Right renal pelvis (tissue), 4 donors: ENCODE measurements at places on chromosomes 2 and 18.

DNA sequence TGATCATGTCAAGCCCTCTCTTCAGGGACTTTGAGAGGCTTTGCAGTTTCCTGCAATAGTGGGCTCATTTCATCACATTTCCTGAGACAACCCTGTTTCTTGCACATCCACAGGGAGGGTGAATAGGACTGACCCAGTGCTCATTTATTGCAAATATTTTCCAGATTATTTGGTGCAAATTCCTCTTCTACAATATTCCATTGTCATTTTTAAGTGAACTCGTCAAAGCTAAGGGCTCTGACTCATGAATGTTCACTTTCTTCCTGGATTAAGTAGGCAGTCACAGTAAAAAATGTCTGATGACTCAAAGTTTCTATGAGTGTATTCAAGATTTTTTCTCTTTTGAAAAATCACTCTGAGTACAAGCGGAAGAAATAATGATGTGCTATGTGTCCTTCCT, 225.5 kb upstream of the GALNT5 start:
- no peak for DNase-seq

DNA sequence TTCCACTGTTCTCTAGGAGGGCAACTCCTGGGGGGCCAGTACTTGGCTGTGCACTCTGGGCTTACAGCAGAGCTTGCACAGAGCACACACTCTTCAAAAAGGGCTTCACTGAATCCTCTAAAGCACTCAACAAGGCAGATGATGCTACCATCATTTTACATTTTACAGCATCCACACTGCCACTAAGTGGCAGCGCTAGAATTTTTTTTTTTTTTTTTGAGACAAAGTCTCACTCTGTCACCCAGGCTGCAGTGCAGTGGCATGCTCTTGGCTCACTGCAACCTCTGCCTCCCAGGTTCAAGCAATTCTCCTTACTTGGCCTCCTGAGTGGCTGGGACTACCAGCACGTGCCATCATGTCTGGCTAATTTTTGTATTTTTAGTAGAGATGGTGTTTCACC, 8.6 kb downstream of the AMMECR1L start:
- no peak for DNase-seq

GRCh38 chr2:161709428-161709827, 85.2 kb downstream of the SLC4A10 start:
- DNase-seq = no peak

DNA sequence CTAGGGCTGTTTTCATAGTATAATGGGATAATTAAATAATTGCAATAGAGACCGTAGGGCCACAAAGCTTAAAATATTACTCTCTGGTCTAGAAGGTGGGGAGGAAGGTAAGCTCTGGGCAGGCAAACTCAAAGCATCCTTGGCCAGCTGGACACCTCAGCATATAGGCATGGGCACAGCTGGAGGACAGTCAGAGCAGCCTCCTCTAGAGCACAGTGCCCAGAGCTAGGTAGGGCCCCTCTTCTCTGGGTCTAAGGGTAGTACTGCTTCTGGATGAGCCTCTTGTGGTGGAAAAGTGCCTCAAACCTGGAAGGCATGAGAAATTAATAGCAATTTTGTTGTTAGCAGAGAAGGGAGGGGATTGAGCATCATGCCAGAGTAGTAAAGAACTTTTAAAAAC, 291.3 kb upstream of the FBXO11 start:
- DNase-seq = no peak

DNA sequence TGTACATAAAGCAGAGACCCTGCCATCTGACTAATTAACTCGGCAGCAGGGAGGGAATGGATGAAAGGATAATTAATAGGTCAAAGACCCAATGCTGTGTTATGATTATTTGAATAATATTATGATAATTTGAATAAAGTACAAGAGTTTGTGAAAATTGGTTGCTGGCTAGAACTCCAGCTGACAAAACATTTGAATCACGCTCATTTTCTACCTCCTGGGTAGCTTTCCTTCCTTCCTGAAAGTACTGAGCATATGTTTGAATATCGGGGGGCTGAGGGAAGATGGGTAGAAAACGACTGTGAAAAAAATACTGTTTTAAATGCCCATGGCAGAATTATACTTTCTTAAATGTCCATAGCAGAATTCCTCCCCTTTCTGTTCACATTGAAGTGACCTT, 243.6 kb upstream of the RBMS1 start:
- DNase-seq = no peak

DNA sequence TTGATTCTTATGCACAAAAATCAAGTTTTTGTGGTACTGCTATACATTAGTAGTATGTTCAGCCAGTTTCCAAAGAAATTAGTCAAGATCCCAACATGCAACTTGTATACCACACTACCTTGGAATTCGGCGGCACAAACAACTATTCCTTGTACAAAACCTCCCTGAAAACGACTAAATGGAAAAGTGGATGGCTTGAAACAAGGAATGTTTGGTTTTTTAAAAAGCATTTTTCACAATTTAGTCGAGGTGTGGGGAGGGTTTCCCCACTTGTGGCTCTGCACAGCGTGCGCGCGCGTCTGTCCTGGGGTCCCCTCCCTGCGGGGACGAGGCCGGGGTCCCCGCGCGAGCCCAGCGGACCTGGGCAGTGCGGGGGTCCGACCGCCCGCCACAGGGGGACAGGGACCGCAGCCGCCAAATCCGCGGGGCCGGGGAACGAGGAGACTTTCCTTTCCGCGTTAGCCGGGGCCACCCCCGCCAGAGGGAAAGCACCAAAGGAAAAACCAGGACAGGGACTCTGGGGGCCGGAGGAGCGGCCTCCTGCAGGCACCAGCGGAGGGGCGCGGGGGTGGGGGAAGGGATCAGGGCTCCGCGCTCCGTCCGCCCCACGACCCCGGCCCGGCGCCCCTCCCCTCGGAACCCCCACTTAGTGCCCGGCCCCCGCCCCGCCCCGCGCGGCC, 534 bp upstream of the SOCS6 start:
- DNase-seq = no peak

- no peak for DNase-seq
Measured at GRCh38 chr2:28975671-28976070, 5.4 kb upstream of the TOGARAM2 start.

- no peak for DNase-seq
Measured at GRCh38 chr2:11481789-11482472, 16.0 kb upstream of the E2F6 start.

- DNase-seq = no peak
Measured at GRCh38 chr2:135952891-135953290, 32.5 kb downstream of the DARS1 start.

- no peak for DNase-seq
Measured at GRCh38 chr2:232744963-232745362, 31.4 kb downstream of the KCNJ13 start.

GRCh38 chr2:62994206-62994605, 56.4 kb upstream of the OTX1 start:
- DNase-seq = no peak

DNA sequence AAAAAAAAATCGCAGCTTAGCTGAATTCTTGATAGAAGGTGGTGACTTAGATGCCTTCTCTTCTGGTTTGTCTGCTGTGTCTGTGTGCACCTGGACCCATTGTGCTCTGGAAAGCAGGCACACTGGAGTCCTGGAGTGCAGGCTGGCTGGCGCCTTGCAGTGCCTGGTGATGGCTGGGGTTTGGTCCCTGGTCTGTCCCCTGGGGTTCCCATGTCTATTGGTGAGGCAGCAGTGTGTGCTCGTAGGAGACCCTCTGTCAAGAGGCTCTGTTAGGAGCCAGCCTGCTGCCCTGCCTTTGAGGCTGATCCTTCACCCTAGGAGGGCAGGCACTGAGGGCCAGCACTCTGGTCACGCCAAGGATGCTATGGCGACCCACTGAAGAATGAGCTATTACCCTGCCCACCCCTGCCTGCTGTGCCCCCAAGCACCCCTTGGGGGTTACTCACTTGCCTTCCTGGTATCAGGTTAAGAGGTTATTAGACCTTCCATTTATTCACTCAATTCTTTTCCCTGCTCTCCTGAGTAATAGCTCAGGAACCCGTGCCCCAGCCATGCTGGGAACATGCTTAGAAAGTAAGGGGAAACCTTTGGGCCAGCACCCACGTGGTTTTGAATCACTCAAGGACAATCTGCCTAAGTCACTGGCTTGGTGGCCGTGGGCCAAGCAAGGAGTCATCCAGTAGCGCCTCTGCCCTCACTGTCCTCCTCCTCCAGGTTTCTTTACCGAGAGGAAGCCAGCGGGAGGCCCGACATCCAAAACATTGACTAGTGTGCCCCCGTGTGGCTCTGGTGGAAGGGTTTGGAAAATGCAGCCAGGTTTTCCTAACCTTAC, 284.5 kb downstream of the PRKCE start:
- DNase-seq = peak; percentile 77

- DNase-seq = no peak
Measured at GRCh38 chr18:43757273-43757672, 480.0 kb upstream of the SYT4 start.

- DNase-seq = no peak
Measured at GRCh38 chr2:182587831-182588230, 128.2 kb upstream of the DNAJC10 start.

DNA sequence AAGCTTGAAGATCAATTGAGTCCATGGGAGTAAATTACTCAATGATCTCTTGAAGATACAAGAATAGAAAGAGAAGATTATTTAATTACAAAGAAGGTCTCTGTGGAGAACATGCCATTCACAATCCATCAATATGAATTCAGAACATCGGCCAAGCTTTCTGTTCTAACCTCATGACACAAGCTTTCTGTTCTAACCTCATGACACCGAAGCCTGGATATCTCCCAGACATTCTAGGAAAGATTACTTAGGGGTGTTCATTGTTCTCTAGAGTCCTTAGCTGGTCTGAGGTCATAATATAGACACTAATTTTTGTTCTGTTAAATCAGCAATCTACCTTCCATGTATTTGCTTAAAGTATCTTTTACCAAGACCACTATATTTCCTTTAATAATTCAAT, 95.5 kb downstream of the RDH14 start:
- no peak for DNase-seq

DNA sequence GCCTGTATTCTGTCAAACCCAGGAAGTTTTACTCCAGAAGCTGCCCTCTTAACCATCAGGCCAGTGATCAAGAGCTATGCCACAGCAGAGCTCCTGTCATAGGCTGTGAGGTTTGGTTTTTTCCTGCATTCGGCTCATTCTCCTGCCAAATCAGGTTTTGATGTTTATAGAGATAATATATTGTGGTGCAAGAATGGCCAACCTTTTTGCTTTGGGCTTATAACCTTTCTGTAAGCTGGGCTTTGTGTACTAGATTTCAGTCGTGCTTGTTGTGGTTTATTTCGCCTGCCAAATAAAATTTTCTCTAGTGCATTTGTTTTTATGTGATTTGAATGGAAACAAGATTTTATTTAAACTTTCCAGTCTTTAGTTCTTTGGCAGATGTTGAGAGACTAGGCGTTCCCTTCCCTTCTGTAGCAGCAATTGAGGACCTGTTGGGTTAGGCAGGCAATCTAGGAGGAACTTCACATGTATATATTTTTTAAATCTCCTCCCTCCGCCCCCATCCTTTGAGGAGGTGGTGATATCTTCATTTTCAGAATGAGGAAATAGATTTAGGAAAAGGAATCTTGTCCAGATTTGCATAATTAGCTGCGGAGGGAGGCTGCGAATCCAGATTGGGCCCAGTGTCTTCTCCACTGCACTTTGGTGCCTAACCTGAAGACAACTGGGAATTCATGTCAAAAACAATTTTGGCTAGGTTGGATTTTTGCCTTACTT, 2.6 kb downstream of the KDM3A start:
- DNase-seq = no peak

- DNase-seq = no peak
Measured at GRCh38 chr2:73746015-73746876, 9.1 kb upstream of the TPRKB start.

DNA sequence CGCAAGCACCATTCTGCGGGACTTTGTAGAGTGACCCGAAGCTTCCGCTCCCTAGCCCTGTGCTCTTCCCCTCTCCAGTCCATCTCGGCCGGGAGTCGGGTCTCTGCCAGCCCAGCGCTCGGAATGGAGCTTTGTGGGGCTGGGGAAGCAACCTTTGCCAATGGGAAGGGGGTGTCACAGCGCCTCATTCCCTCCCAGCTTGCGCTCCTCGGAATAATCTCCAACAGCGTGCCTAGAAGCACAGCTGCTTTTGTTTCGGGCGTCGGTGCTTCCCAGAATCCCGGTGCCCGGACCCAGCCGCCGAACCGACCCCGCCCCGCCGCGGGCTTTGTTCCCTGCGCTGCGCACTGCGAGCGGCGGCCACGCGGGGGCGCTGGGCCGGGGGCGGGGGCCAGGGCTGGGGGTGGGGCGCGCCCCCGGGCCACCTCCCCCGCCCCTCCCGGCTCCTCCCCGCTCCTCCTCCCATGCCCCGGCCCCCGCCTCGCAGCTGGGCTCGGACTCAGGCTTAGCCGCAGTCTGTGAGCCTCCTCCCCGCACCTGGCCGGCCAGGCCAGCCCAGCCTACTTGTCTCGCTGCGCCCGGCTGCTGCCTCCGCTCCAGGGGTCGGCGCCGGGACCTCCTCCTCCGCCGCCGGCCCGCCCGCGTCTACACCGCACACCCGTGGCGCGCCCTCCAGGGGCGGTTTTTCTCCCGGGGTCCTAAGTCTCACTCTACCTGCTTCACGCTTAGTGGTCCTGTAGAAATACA, 77.7 kb upstream of the SMAD2 start:
- peak; percentile 55 for DNase-seq

DNA sequence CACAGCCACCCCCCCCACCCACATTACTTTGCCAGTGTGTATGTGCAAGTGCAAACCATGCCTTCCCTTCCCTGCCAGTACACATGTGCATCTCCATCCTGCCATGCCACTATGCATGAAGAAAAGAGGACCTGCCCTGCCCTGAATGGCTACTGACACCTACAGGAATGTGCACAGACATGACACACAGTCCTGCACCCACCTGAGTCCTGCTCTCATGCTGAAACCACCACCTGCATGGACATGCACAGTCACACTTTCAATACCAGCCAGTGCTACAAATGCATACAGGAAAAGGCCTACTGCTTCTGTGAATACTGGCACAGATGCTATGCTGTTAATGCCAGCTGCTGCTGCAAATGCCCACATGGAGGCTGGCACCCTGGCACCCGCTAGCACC, 334.4 kb upstream of the DLGAP1 start:
- DNase-seq = no peak

GRCh38 chr18:28588884-28589549, 412.1 kb upstream of the CDH2 start:
- DNase-seq = no peak

GRCh38 chr2:167790781-167791450, 456.5 kb downstream of the STK39 start:
- DNase-seq = no peak

- DNase-seq = no peak
Measured at GRCh38 chr2:37916512-37917082, 8.5 kb upstream of the RMDN2 start.

- DNase-seq = no peak
Measured at GRCh38 chr2:162824304-162824703, 14.3 kb downstream of the KCNH7 start.

GRCh38 chr2:33782395-33783230, 183.5 kb upstream of the FAM98A start:
- no peak for DNase-seq
